ENCODE measurements at places on chromosomes 3 and 15.

DNA sequence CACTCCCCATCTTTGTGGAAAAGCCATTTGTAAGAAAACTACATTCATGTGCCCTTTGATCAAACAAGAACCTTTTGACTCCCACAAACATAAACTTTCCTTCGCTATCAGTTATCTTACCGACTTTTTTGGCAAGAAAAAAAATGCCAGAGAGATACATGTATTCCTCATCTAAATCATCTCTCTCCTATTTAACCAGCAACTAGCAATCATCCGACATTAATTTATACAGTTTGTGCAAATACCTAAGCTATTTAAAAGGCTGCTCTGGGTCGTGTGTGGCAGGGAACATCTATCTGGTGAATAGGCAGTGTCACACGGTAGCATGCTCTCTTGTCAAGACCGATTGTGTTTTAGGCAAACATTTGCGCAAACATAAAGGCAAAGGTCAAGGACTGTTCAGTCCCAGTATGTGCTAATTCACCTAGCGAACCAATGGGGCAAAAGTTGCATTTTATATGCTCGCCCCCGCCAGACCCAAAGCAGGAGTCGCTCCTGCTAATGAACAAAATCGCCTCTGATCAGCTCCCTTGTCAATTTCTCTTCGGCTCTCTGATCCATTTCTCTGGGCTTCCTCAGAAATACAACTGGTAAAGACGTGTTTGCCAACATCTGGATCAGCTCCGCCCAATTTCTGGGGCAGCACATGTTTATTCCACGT lies 37.7 kb downstream of the ZIC4 start:
- no peak for DNase-seq

- DNase-seq = no peak
These were observed 191.1 kb downstream of the PLCH1 start for GRCh38 chr3:155553780-155554179.

- no peak for DNase-seq
These were observed 38.2 kb downstream of the FEZF2 start for GRCh38 chr3:62335196-62335595.

DNA sequence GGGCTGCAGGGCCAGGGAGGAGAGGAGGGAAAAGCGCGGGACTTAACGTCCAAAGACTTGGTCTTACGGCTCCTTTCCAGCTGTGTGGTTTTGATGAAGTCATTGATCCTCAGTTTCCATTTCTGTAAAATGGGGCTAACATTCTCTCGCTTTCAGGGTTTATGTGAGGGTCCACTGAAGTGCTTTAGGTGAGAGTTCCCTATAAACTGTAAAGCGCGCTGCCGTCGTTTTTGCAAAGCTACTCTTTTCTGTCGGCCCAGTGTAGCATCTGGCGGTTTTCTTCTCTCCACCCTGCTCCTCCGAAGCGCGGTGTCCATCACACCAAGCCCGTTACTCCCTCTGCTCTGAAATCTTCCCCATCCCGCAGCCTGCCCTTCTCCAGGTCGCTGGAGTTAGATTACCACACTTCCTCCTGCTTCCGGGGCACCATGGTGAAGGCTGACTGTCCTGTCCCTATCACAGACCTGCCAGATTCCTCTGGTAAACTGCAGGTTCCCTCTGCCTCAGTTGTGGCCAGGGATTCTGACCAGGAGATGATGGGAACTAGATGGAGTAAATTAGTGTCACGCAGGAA lies 702 bp upstream of the DNAJC17 start:
- DNase-seq = no peak

DNA sequence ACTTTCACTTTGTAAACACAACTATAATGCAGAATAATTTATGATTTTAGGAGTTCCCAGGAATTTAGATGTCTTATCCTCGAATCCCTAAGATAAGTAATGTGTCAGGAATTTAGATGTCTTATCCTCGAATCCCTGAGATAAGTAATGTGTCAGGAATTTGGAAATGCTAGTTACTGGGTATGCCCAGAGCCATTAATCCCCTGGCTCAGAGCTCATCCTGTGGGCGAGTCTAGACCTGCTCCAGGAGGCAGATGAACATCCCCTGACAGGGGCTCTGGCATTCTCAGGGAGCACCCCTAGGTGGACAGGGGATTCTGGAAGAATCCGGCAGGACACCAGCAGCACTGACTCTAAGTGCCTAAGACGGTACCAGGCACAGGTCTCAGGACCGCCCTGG lies 163.3 kb downstream of the ARRDC4 start:
- no peak for DNase-seq

DNA sequence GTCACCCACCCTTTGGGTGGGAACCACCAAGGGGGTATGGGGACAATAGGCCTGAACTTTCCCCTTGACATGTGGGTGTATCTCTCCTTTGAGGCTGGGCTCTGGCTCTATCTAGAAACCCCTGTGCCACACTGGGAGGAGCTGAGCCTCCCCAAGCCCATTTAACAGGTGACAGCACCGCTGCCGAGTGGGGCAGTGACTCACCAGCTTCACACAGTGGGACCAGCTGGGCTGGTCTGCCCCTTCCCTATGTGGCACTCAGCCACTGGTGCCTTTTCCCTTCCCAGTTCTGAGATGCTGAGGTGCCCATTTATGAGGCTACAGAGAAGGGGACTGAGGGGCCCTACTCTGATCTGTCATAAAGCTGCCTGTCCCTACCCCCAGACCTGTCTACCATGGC lies 5.1 kb downstream of the PSTPIP1 start:
- DNase-seq = no peak

DNA sequence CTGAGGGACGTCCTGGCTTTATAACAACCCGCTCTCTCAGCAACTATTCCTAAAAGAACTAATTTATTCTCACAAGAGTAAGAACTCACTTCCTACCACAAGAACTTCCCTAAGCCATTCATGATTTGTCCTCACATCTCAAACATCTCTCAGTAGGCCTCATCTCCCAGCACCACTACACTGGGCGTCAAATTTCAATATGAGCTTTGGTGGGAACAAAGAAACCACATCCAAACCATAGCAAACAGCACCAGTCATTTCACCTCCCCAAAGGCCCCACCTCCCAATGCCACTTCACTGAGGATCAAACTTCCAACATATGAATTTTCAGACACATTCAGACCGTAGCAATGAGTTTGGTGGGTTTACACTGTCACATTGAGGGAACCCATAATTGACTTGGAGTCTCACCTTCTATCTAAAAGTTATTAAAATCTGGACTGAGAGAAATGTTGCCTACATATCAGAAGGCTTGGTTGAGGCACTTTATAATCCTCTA lies 116.4 kb upstream of the AGBL1 start:
- DNase-seq = no peak

- no peak for DNase-seq
These were observed 1.4 kb downstream of the EPHB3 start for GRCh38 chr3:184562878-184563560.

GRCh38 chr15:35481992-35482391 lies 64.0 kb downstream of the DPH6 start:
- DNase-seq = no peak

GRCh38 chr15:29844290-29844903 lies 22.1 kb upstream of the TJP1 start:
- DNase-seq = no peak

DNA sequence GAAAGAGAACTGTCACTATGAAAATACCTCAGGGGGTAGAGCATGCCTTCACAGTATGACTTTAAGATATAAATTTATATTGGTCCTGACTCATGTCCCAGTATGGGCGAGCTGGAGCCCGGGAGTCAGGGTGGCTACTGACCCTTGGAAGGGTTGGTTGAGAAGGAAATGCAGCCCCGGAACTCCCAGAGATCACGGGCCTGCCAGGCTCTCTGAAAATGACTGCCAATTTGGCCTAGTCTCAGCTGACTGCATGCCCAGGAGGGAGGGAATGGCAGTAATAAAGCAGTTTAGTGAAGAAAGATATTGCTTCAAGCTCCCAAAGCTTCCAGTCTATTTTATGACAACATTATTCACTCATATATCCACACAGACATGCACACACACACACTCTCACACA lies 299.0 kb downstream of the NR2F2 start:
- no peak for DNase-seq

- DNase-seq = peak; percentile 79
These were observed 365.5 kb downstream of the SHQ1 start for GRCh38 chr3:72482589-72483321.

DNA sequence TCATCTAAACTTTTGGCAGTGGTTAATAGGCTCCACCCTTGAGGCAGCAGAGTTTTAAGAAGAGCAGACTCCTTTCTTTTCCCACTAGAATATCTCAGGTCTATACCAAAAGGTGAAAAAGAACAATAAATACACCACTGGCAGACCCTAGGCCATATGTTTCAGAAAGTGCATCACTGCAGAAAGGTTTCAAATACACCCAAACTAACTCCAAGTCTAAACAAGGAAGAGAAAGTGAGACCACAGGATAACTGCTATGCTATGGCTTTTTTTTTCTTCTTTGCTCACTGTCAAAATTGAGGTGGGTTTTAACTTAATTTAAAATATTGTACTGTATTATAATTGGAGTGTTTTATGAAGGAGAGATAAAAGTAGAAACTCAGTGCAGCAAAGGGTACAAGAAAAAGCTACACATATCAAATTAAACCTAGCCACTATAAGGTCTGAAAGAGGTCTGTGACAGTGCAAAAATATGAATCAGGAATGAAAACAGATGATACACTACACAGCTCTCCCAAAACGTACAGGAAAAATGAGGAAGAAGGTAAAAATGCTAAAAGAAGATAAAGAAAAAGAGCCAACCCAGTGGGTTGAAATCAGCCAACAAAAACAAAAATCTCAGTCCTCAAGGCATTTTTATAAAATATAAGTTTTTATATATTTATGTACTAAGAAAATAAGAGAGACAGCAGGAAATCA lies 8.4 kb downstream of the SNX4 start:
- no peak for DNase-seq

DNA sequence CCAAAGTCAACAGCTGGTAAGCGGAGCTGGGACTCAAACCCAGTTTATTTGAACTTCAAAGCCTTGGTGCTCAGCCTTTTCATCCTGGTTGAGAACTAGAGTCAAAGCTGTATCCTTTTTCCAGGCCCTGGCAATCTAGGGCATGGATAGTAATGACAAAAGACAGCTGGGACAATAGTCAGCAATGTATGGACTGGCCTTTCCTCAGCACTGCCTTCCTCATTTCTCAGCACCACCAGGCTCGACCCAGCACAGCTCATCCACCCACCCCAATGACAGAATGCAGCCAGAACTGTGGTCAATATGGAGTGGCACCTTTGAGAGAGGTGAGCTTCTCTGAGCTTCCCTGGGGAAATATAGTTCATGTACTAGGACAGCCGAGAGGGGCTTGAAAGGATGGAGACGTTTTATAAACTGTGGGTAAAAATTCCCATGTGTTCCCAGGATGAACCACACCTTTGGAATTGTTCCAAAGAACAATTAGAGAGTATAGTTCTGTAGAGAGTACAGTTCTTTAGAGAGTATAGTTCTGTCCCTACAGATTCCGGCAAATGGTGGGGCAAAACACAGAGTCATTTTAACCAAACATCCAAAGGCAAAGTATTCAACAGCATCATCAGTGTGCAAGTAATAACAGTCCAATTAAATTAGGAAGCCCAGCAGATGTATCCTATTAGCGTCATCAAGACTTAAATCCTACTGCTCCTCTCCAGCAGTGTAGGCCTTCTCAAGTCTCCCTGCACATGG lies 30.2 kb upstream of the IREB2 start:
- DNase-seq = no peak

DNA sequence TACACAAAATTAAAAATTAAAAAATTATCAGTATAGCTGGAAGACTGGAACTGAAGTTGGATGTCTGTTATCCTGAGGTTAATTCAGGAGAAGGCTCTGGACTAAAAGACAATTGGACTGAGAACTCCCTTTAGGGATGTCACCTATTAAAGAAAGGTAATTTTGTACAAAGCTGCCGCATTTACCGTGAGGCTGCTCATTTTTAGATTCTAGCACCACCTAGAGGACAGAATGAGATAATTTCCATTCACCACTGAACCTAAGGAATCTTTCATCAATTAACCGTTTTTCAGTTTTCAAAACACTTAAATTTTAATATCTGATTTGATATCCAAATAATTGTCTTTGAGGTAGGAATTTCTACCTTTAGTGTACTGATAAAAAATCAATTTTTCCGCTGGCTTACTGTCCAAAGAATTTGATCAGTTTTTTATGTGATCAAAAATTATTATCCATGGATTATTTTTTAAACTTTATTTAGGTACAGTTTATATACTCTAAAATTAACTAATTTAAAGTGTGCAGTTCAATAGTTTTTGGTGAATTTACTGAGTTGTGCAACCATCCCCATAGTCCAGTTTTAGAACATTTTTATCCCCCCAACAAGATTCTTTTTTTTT lies 106.7 kb upstream of the TNIK start:
- no peak for DNase-seq

- DNase-seq = no peak
These were observed 54.7 kb downstream of the ADAM10 start for GRCh38 chr15:58694641-58695398.

DNA sequence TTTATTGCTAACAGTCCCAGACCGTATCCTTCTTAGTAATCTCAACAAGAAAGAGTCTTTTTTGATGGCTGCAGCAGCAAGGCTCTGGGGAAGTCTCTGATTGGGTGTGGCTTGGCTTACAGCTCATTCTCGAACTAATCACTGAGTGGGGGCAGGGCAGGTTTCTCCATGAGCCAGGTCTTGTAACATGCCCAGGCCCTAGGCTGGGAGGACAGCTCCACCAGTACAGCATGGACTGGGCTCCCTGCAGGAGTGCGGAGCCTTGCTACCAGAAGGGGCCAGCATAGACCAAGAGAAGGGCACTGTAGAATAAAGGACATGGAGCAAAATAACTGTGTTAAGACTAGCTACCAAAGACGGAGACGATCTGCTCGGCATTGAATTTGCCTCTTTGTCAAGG lies 7.2 kb downstream of the CD276 start:
- no peak for DNase-seq

GRCh38 chr15:48806151-48806550 lies 4.7 kb downstream of the CEP152 start:
- no peak for DNase-seq

- DNase-seq = no peak
These were observed 324.7 kb upstream of the RARB start for GRCh38 chr3:25103391-25103790.

GRCh38 chr15:69275074-69275670 lies 23.5 kb upstream of the PAQR5 start:
- DNase-seq = no peak

GRCh38 chr3:94513600-94513999 lies 450.7 kb downstream of the NSUN3 start:
- no peak for DNase-seq

DNA sequence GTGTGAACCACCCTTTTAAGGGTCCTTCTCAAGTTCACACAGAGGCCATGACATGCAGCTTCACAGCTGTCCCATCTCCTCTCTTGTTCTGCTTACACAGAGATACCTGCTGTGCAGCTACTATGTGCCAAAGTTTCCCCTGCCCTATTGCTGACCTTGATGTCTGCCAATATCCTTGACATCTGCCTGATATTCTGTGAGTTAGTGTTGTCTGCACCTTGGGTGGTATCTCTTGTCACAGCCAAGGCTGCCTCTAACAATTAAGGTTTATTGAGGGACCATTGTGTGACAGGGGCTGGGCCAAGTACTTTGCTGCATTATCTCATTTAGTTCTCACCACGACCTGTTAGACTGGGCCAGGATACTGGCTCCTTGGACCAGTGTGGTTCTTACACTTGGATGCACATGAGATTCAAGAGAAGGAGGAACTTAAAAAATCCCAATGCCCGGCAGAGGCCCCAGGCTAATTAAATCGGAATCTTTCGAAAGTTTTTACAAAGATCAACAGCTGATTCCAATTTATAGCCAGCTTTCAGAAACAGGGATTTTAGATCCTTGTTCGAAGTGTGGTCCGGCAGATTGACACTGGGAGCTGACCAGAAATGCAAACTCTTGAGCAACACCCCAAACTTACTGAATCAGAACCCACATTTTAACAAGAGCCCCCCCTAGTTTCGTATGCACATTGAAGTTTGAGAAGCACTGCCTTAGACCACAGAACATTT lies 178.6 kb downstream of the SATB1 start:
- no peak for DNase-seq
